DMS53 (cell line): ENCODE measurements at places on chromosomes 13 and 19.

GRCh38 chr13:100459747-100460146 is 128.8 kb downstream of the GGACT start:
- no peak for DNase-seq

DNA sequence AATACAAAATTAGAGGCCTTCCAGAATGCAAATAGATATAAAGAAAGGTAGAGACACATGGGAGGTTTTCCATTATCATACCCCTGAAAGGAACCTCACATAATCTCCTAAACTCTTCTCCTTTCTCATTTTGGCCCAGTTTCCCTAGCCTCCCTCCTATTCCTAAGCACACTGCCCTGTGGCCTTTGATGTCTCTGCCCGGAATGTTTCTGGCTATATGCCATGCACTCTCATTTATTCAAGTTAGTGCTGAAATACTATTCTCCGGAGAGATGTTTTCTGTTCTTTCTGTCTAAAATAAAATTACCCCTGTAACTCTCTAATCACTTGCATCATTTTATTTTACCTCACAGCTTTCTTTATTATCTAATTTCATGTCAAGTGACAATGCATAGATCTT is 1287.7 kb downstream of the SLITRK5 start:
- DNase-seq, result no peak

DNA sequence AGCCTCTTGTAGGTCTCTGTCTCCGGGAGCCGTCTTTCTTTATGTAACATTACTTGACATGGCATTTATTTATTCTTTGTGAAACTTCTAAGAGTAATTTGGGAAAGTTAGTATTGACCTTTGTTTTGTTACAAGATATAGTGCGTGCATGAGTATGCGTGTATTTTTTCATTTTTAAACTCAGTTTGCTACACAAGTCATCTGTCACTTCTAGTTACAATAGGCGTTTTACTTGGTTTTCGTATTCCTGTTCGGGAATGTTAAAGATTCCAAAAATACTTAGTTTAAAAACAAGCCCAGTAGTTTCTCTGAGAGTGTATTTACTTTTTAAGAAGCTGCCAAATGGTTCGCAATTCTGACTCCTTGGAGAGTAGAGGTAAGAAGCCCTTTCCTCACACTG is 3.2 kb downstream of the PDS5B start:
- DNase-seq, result no peak

DNA sequence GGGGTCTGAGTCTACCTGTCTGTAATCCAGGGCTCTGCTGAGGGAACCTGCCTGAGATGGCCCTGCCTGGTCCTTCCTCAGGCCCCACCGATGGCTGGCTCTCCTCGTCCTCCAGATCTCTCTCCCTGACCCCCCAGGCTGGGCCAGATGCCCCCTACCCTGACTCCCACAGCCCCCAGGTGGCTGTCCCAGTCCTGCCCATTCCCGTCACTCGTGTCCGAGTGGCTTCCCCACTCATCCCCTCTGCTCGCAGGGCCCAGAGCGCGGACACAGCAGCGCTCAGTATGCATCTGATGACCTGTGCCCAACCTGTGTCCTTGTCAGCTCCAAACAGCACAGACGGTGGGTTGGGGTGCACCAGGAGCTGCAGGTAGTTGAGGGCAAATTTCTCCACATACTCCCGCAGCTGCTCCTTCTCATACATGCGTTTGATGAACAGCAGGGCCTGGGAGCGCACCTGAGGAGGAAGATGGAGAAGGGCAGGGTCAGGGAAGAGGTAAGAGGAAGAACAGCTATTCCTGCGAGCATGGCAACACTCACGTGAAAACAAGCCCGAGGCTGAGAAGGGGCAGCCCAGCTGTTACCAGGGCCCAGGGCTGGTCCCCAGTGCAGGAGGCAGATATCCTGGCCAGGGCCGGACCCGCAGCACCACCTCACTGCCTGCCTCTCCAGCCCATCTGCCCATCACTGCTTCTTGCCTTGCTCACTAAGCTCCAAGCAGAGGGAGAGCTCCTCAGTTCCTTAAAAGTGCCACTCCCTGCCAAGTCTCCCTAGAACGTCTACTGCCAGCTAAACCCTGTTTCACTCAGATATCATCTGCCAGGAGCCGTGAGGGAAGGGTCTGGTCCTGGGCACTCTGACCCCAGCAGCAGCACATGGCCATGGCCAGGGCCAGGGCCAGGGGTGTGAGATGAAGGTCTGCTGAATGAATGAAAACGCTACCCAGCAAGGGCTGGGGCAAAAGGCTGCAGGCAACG is 11.1 kb upstream of the RSPH6A start:
- no peak for DNase-seq
